ENCODE measurements at places on chromosomes 2 and 18. TPM values are rescaled to one million over a fixed set of nuclear protein-coding genes. Genes with fewer than 3 reads are reported as not detected.

RGPD4 gene
- not detected for polyA plus RNA-seq

HOXD3 gene
- 2.4 TPM for polyA plus RNA-seq

REEP1 gene
- 118 TPM for polyA plus RNA-seq

TNFRSF11A gene
- polyA plus RNA-seq: 4.5 TPM

ALK gene
- polyA plus RNA-seq: 0.03 TPM

CNDP1 gene
- 0.70 TPM for polyA plus RNA-seq

UGT1A4 gene
- not detected for polyA plus RNA-seq

UGT1A10 gene
- not detected for polyA plus RNA-seq

- no peak for DNase-seq
These were observed 1323.5 kb upstream of the TMEFF2 start for GRCh38 chr2:193518041-193518817.

DNA sequence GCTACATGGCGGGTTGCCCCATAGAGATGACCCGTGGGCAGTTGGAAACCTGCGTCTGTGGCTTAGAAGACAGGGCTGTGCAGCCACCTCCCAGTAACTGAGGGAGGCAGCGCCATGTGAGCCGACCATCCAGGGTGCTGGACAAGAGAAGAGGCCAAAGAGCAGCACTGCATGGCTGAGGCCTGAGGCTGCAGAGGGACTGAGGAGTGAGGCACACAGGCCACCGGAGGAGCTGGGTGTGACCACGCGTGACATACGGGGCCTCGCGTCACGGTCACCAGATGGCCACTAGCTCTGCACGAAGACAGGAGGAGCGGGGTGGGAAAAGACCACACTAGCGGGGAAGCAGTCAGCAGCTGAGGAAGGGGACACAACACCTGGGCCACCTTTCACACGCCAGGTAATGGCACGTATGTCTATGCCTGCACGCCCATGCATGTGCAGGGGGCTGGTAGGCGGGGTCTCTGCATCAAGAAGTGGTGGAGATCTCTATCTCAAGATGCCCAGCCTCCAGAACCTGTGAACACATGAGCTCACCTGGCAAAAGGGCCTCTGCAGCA is 61.4 kb downstream of the NDUFA10 start:
- no peak for DNase-seq

- DNase-seq: no peak
These were observed 4.8 kb downstream of the GPC1 start for GRCh38 chr2:240440251-240440650.

DNA sequence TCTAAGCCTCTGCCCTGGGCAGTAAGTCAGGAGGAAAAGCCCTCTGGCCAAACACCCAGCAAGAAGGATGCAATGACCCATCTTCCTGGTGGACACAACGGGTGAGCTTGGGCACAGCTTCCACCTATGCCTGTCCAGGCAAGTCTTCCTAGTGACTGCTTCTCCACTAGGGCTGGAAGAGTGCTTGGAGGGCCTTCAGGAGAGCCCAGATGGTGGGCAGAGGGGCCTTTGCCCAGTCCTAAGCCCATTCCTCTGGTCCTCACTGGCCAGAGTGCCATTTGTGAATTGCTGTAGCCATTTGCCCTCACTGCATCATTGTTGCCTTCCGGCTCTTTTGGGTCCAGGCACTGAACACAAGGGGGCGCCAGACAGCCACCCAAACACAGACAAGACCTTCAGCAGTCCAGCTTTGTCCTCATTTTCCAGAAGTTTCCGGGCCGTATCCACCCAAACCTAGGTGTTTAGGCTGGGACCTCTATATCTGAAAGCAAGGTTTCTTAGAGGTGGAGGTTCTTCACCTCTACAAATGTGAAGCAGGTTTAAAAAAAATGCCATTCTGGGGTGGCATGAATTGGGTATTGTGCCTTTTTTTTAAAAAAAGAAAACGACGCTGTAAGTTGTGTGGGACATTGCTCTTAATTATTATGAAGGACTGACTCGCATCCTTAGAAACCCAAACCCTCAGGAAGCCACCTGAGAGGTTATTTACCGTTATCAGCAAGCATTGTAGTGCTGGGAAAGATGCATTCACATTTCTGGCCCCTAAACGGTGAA is 29.5 kb downstream of the PAX8 start:
- peak; percentile 75 for DNase-seq

GRCh38 chr2:95023222-95023597 is 2.3 kb upstream of the MAL start:
- no peak for DNase-seq

DNA sequence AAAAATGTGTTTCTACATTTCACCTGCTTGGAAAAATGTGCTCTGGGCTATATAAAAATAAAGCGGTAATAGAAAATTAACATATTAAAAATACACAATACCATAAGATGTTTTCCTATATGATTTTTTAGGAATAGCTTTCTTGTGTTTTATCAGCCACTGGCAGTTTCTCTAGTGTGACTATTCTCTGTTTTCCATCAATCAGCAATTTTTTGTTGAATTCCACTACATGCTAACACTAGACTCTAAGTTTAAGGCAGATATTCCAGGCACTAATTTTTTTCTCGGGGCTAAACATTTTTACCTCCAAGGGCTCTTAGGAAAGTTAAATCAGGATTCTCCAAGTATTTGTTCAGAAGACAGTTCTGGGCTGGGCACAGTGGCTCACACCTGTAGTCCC is 140.5 kb downstream of the SPHKAP start:
- no peak for DNase-seq

DNA sequence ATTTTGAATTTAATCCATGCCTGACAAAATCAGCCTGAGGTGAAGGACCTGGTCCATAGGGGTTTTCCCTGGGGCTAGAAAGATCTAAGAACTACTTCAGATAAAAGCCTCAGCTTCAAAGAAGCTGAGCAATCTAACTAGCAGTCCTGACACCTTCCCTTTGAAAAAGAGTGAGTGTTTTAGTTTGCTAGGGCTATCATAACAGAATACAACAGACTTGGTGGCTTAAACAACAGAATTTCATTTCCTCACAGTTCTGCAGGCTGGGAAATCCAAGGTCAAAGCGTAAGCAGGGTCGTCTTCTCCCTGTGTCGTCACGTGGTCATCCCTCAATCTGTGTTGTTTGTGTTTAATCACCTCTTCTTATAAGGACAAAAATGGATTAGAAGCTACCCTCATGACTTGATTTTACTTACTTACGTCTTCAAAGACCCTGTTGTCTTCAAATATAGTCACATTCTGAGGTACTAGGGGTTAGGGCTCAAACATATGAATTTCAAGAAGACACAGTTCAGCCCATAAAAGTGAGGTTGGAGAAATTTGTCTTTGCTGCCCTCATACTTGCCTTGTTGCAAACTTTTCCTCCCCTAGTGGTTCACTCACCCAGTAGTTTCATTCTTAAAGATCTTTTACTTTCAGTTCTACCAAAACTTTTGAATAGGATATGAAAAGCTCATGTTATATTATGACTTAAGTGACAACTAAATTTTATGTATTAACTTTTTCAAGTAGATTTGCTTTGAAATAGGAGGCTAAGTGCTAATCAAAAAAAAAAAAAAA is 673.8 kb downstream of the ARHGAP15 start:
- DNase-seq: no peak

- DNase-seq: peak; percentile 25
These were observed 126.2 kb upstream of the LGALSL start for GRCh38 chr2:64327510-64328414.

- DNase-seq: no peak
These were observed 111.3 kb downstream of the HDAC4 start for GRCh38 chr2:239289545-239289944.

DNA sequence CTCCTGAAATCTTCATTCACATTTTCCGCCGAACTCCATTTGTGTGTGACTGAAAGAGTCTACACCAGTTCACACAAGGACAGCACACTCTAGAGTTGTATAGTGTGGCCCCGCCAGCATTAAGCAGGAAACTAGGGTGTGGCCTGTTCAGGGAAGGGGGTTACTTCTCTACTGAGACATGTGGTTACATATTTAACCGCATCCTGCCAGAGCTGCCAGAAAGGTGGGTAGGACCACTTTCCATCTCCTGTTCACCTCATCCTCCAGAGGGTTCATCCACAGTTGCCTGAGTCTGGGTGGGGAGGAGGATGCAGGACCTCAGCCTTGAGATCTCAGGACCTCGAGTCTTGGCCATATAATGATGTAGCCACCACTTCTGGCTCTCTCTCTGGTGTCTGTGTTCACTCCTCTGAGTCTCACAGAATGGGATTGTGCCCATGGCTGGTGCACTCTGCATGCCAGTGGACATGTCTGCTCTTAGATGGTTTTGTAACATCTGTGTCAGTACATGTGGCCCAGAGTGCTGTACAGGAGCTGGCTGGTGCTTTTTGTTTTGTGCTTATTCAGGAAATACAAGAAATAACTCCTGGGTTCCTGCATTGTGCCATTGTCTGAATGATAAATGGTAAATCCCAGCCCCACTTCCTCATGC is 7.7 kb upstream of the SP140L start:
- no peak for DNase-seq

GRCh38 chr2:220053919-220054318 is 426.5 kb downstream of the SLC4A3 start:
- no peak for DNase-seq

GRCh38 chr2:95020275-95021022 is 5.1 kb upstream of the MAL start:
- DNase-seq: no peak

- DNase-seq: no peak
These were observed 1.9 kb downstream of the WDR54 start for GRCh38 chr2:74423231-74424095.

DNA sequence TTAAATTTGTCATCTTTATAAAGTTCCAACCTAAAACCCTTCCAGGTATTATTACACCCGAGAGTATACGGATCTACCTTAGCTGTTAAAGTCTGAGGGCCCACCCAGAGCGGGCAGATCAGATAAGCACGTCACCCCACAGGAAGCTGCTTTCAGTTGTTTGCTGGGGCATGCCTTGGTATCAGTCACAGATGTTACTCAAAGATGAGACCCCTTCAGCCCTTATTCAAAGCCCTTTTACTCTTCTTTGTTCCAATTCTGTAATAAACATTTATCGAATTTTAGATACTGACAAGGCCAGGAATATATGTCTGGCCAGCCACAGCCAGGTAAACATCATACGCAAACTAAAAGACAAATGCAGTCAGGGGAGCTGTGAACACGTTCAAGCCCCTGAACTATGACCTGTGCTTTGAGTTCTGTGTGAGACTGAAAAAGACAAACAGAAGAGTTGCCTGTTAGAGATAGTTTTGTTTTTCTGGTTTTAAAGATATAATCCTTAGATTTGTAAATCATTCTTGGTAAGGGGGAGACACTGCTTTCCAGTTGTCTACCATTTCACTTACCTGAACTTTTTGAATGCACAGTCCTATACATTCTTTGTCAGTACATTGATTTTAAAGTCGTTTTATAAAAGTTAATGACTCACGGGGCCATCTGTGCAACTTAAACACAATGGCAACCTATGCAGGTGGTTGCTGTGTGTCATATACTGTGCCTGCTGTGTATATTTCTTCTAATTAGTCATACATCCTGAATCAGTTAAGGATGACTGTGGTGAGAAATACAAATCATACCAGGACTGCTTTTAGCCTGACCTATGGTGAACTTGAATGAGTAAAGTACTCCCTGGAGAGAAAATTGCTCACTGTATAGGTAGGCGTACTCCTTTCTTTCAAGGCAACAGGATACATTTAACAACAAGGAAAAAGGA is 100.5 kb upstream of the ITPRID2 start:
- DNase-seq: no peak

DNA sequence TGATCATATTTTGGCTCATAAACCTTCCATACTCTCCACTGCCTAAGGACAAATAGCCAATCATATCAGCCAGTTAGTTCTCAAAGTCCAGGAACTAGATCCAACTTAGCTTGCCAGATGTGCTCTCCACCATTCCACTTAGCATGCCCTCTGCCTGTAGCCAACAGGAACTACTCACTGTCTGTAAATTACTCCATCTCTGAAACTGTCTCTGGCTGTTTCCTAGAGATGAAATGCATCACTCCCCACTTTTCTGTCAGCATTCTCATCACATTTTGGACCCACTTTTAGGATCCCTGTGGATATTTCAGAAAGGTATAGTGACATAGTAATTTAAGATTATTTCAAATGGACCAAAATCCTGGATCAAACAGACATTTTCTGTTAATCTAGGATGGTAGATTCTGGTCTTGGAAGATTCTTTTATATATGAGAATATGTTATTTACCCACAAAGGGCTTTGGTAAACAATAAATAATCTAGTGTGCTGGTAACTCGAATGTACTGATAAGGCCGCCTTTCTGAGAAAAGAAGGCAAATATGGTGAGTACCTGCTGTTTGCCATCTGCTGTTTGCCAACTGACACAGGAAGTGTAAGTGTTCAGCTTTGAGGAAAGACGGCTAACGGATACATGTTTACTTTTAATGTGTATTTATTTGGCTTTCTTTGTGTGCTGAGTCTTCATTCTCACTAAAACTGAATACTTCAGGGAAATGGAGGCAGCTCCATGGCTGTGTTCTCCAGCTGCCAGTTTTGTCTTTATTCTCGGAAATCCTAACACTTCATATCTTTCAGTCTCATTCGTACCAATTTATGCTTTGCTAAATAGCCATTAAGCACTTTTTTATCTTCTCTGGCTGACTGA is 79.5 kb downstream of the EVA1A start:
- DNase-seq: peak; percentile 39

DNA sequence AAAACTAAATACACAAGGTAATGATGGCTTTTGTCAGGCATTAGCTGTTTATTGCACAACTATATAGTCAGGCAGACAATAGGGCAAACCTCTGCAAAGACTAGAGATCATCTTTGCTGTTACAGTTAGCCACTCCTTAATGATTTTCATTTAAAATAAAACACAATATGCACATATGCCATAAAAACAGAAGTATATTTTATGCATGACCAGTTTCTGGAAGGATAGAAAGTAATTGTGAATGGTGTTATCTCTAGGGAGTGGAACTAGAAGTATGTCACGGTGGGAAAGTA is 102.0 kb downstream of the CHN1 start:
- no peak for DNase-seq

GRCh38 chr2:209696836-209697711 is 74.6 kb upstream of the UNC80 start:
- DNase-seq: no peak

DNA sequence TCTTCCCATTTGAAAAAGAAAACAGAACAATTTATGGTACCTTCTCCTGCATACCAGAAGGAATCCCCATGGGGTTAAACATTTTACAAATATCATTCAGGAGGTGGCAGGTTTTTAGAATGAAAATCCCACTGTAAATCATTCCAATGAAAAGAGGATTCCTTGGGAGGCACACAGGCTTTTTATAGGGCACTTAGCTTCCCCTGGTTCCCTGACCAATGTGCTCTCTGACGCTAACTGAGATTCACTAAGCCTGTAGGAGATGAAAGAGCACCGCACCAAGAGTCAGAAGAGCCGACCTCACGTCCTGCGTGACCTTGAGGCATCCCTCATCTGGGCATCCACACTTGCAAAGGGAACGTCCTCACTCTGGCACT is 82.5 kb downstream of the CMPK2 start:
- DNase-seq: no peak

- DNase-seq: no peak
These were observed 325.2 kb downstream of the CYP26B1 start for GRCh38 chr2:71822463-71822862.
